ENCODE measurements at places on chromosomes 1 and 21.
A peak's percentile ranks its signal among the peaks of the same experiment; 100 is the strongest.

GRCh38 chr1:100448366-100448765, 89.6 kb upstream of the GPR88 start:
- DNase-seq: no peak

GRCh38 chr1:42313970-42314369, 21.1 kb downstream of the FOXJ3 start:
- no peak for DNase-seq

DNA sequence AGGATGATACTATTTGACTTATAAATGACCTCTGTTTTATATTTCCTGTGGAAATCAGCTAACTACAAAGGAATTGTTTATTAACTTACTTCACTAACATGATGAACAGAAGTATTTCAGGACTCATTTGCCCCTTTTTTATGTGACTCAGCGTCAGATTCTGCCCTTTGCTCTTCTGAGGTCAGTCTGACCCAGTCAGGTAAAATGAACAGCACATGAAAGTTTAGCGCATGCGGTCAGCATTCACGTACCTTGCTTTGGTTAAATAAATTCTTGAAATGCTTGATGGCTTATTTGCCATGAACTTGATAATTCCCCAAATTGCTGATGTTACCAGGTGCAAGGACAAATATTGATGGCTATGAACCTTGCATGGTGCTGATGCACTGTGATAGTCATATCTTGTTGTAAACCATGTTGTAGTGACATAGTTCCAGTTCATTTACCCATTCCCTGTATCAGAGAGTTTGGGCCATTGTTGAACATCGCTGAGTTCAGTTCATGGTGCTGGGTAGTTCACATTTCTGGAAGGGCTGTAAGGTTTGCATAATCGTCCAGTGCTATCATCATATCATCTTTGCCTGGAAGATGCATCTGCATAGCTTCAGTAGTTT, 133.4 kb downstream of the NFIA start:
- no peak for DNase-seq

GRCh38 chr1:7755448-7755847, 15.6 kb upstream of the VAMP3 start:
- DNase-seq: no peak

DNA sequence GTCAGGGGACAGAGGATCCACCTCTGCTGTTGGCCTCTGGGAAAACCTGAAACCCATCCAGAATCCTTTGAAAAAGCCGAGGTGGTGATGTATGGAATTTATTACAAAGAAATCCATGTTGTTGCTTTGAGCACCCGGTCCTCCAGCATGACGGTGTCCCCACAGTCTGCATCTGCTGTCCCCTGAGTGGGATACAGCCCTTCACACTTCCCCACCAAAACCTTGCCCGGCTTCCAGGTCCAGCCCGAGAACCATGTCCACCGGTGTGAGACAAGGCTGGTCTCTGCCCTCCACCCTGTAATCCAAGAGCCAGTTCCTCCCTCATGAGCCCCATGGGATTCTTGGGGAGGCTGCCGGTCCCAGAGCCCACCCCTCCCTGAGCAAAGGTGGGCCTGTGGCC, 70.5 kb downstream of the STUM start:
- no peak for DNase-seq

- DNase-seq: peak; percentile 83
Measured at GRCh38 chr1:12208764-12209494, 20.9 kb upstream of the VPS13D start.

DNA sequence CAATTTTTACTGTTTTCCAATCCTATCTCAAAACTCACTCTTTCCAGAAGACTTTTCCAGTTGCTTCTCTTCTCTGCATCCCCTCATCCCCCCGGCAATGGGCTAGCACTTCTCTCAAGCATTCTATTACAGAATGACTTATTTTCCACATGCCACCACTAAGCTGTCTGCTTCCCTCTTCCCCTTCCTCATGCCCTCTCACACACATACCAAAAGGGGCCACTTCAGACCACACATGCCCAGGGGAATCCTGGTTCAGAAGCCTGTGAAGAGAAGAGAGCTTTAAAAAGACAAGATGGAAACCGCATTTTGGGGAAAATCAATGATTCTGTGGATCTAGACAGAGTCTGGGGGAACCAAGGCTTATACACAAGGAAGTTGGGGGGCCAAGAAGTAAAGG, 8.4 kb upstream of the LORICRIN start:
- no peak for DNase-seq

DNA sequence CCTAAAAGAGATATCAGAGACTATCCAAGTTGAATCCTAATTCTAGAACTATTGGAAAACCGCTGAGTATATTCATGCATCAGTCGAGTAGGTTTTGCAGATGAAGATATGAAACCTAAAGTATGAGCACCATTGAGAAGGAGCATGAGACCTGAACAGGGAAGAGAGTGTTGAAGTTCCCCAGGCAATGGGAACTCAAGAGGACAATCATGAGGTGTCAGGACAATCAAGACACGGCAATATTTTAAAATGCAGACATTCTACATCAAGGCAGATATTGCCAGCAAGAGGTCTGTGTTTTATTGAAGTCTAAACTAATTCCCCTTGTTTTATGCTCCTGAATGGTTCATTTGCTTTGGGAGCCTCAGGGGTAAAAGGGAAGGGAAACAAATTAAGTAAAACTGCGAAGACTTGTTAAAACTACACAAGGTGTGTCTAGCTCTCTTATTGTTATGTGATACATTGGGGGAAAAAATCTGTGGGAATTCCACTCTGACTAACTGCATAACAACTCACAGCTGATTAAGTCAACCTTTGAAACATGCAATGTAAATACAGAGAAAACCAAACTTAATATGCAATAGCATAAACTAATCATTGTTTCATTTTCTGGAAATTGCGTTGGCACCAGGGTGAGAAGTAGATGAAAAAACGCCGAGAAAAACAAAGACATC, 347.9 kb upstream of the ADGRL2 start:
- DNase-seq: no peak

DNA sequence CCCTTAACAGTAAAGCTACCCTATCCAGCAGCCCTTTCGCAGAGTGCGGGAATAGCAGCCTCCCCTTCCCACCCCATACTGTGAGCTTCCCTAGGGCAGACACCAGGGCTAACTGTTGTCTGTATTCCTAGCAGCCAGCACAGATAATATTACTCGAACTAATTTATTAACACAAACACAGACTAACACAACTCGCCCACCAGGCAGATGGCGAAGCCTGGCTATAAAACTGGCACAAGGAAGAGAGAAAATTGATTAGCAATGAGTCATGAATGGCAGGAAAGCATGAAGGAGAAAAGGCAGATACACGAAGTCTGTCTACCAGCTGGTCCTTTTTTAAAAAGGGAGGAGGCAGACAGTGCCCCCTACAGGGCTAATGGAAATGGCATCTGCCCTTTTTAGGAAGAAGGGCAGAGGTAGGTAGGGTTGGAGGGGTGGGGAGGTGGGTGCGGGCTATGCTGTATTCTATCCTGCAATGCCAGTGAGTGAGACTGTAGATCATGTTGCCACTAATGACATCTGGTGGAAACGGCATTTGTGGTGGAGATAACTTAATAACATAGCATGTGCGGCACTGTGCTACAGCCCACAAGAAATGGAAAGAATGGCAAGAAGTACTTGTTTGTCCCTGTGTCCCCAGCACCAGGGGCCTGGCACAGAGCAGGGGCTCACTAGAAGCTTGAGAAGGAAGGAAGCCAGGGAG, 30.6 kb upstream of the CTPS1 start:
- peak; percentile 34 for DNase-seq

DNA sequence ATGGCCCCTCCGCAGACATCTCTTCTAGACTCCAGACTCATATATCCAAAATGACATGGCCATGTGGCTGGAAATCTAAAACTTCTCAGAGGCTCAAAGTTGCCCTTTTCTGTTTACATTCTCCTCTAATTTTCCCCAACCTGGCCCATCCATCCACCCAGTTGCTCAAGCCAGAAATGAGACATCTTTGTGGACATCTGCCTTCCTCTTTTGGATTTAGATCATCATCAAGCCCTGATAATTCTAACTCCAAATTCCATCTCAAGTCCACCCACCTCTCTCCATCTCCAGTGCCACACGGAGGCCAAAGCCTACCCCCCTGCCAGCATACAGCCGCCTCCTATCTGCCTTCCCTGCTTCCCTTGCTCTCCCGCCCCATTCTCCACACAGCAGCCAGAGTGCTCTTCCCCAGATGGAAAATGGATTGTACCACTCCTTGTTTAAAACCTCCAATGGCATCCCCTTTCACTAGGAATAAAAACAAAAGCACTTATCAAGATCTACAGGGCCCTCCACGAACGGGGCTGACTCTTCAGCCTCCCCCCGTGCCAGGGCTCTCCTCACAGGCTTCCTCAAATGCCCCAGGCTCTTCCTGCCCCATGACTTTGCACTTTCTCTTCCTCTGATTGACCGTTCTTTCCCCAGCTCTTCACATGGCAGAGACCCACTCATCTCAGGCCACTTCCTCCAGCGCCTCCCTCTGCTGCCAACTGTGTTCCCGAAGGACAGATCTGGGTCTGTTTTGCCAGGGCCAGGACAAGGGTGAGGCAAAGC, 40.1 kb downstream of the SYT6 start:
- no peak for DNase-seq

- no peak for DNase-seq
Measured at GRCh38 chr1:30525971-30526651, 197.3 kb downstream of the MATN1 start.

DNA sequence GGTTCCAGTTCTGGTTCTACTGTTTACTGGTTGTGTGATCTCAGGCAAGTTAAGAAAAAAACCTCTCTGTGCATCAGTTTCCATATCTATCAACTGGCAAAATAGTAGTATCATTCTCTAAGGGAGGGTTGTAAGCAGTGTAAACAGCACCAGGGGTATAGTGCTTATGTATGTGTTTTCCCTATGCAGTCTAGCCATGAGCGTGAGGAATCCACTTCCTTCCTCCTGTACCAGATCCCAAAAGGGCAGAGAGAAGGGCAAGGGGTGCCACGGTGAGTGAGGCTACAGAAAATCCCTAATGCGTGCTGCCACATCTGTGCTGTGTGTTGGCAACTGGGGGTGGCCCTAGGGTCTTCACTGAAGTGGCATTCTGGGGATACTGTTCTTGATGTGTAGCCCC, 18.4 kb upstream of the RNF19B start:
- DNase-seq: no peak

DNA sequence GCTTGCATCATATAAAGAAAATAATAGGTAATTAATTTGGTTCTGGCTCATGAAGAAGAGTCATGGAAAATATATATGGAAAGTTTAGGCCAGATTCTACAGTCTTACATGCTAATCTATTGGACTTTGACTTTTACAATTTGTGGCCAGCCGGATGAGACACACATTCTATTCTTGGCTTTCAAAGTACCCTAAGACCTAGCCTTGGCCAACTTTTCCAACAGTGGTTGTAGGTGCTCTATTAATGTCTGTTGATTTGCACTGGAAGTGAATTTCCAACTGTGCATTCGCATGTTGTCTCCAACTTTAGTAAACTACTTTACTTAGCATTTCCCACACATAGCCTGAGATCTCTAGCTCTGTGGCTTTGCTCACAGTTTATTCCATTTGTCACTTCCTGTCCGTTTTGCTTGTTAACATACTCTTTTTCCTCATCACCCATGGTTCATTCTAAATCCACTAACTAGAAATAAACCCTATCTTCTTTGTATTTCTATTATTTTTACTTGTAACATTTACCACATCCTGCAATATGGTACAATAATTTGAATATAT, 644.0 kb downstream of the PTPRC start:
- no peak for DNase-seq

DNA sequence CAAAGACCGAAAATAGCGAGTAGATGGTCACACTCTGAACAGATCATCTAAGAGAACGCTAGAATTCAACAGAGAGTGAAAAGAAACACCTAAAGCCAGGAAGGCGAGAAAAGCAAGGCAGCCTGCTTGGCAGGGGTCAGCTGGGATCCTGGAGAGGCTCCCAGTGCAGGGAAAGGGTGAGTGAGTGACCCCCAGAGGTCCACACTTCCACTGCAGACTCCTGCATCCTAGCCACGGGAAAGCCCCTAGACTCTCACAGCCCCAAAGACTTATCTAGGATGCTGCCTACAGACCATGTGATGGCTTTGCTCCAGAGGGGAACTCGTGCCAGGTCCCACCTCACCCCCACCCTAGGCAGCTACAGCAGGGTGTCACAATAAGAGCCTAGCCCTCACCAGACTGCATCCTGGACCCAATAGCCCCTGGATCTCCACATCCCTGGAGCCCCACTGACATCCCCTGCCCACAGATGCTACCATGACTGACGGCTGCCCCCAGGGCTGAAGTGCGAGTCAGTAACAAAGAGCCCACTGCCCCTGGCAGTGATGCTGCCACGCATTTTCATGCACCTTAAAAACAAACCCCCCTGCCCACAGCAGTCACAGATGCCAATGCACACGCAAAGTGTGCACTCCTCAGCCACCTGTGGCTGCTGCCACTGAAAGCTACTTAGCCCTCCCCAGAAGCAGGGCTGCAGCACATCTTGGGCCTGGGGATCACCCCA, 62.2 kb downstream of the PSMG1 start:
- no peak for DNase-seq

GRCh38 chr1:8540261-8540941, 222.5 kb downstream of the SLC45A1 start:
- no peak for DNase-seq

DNA sequence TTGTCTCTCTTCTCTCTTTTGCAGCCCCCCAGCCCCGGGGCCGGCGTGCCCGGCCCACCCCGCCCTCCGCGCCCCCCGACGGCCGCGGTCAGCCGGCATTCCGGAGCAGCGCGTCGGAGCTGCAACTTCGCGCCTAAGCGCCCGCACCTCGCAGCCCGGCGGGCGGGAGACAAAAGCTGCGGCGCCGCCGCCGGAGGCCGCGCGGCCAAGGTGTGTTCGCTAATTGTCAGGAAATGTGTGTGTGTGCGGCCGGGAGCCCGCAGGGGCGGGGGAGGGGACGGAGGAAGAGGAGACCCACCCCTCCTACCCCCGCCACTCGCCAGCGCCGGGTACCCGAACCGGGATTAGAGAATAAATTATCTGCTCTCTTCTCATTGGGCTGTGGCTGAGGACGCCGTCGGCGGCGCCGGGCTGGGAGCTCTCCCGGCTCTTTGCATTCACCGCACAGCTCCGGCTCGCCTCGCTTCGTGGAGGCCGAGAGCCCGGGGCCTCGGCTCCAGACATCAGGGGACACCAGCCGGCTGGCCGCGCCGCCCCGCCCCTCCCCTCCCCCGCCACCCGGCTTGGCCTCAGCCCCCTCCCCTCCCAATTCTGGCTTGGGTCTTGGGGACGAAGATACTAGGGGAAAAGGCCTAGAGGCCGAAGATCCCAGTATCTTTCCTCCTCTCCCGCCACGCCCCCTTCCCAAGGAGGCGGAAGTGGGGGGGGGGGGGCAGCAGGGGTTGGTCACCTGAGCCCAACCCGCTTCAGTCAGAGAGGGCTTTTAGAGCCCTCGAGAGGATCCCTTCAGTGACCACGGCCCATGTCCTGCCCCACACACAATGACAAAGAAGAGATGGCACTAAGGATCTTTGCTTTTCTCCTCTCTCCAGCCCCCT, 1.3 kb upstream of the BLACAT1 start:
- DNase-seq: no peak

DNA sequence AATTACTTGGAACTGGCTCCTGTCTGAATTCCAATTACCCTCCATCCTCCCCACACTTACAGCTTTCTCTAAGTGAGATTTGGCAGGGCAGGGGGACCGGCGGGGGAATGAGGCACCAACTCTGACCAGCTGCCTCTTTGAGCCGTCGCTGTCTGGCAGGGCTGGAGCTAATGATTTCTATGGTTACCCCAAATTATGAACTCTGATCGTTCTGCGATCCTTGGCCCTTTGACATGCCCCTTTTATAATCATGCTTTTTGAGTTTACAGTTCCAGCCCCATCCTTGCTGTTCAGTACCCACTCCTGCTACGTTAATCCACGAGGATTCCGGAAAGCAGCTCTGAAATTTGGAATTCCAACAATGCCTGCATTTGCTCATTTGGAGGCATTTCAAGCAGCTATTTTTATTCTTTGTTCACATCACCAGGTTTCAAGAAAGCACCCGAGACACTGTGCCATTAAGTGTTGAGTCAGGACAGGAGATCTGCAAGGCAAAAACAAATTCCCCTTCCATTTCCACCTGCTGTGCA, 54.6 kb upstream of the LBR start:
- DNase-seq: no peak
